ENCODE measurements at places on chromosomes 2 and 18.
A peak's percentile ranks its signal among the peaks of the same experiment; 100 is the strongest.

- no peak for DNase-seq
These were observed 327.6 kb downstream of the RDH14 start for GRCh38 chr2:18232731-18233438.

DNA sequence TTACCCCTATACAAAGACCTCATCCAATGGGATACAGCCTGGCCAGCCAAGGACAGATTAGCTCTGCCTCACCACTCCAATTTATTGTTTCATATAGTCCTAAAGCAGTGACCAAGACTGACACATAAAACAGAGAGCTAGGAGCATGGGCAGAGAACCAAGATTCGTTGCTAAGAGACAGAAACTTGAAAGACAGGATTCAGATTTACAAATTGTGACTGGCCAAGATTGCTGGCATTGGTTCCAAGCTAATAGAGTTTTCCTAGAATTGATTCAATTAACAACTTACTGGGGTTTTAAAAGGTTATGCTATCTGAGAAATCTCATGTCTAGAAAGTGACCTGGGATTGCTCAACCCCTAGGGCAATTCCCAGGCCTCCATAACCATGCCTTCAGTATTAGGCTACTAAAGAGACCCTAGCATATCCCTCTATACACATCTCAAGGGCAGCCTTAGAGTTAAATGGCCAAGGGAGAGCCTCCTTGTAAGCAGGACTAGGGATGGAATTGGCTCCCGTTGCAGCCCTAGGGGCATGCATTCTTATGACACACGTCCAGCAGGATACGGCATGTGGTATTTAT is 75.6 kb downstream of the ICOS start:
- DNase-seq: no peak

DNA sequence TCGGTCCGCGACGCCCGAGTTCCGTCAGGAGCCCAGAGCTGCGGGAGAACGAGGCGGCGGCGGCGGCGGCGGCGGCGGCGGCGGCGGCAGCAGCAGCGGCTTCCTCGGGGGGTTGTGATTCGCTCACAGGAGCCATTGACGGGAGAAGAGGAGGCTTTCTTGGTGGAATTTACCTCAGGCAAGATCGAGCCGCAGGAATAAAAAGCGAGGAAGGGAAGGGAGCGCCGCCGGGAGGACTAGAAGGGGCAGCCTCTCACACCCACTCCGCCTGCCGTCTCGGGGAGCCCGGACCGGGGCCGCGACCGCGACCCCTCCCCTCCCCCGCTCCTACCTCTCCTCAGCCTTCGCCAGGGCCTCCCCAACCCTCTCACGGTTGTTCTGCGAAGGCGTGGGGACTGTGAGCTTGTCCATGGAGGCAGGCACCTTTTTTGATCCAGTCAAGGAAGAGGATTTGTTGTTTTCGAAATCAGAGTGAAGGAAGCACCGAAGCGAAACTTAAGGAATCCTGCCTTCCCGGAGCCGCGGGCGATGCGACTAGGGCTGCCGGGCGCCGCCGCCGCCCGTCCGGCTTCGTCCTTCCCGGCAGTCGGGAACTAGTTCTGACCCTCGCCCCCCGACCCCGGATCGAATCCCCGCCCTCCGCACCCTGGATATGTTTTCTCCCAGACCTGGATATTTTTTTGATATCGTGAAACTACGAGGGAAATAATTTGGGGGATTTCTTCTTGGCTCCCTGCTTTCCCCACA is 506 bp downstream of the BMPR2 start:
- peak; percentile 58 for DNase-seq

- no peak for DNase-seq
These were observed 798.1 kb downstream of the DCDC2C start for GRCh38 chr2:4501525-4501924.

- DNase-seq: no peak
These were observed 138.6 kb upstream of the CHAC2 start for GRCh38 chr2:53629001-53629400.

- DNase-seq: no peak
These were observed 1062.7 kb downstream of the DSC3 start for GRCh38 chr18:29979881-29980280.

DNA sequence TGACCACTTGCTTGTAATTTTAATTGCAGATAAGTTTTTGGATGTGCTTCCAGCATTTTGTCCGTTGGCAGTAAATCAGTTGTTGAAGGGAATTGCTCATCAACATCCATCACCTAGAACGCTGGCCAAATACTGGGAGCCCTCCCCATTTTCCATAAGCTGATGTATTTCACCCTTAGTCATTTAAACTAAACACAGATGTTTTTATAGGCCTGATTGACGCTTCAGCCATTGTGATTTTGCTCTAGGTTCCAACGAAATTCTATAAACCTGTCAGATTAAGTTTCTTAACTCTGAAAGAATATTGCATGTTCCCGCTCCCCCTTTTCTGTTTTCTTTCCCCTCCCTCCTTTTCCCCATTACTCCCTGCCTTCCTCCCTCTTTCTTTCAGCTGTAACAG is 1.0 kb upstream of the RPRM start:
- no peak for DNase-seq

DNA sequence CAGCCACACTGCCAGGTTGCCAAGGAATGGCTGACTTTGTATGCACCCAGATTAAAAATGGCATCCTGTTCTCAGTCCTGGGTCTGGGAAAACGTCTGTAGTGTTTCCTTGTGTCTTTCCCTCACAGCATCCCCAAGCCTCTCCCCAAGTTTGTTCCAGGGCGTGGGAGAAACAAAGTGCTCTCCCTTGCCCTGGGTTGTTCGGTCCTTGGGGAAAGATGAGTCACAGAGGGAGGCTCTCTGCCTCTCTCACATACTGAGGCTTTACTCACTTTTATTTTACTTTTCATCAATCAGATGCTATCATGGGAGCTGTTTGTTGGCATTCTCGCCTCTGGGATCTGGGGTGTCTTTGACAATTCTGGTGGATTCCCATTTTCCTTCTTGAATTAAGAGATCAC is 492.3 kb downstream of the XIRP2 start:
- no peak for DNase-seq

DNA sequence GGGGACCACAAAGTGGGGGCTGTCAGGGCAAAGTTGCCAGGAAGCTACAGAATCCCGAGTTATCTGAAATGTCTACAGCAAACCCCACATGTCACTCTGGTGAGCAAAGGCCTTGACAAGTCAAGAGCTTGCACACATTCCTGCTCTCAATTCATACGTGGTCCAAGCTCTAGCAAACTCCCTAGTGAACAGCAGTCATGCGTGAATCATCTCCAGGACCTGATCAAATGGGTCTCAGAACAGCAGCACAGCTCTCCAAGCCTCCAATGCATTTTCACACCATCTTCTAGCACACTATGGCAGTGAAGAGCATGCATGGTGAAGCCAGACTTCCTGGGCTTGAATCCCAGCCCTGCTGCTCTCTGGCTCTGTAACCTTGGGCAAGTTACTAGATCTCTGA is 68.5 kb downstream of the MYO5B start:
- DNase-seq: no peak

DNA sequence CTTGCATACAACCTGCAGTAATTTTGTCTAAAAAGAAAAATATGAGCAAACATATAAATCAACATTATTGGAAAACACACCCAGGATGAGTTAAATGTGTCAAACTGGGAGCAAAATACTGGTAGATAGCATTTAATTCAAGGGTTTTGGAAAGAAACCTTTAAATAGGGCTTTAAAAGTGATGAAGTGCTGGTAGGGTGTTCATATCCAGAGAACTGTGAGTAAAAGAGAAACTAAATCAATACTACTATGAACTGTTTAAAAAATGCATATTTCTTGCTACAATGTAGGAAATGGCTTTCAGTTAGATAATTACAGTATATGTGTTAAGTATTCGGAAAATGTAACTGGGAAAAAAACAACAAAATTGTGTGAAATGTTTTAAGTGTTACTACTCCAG is 117.8 kb downstream of the ATAD2B start:
- DNase-seq: no peak

DNA sequence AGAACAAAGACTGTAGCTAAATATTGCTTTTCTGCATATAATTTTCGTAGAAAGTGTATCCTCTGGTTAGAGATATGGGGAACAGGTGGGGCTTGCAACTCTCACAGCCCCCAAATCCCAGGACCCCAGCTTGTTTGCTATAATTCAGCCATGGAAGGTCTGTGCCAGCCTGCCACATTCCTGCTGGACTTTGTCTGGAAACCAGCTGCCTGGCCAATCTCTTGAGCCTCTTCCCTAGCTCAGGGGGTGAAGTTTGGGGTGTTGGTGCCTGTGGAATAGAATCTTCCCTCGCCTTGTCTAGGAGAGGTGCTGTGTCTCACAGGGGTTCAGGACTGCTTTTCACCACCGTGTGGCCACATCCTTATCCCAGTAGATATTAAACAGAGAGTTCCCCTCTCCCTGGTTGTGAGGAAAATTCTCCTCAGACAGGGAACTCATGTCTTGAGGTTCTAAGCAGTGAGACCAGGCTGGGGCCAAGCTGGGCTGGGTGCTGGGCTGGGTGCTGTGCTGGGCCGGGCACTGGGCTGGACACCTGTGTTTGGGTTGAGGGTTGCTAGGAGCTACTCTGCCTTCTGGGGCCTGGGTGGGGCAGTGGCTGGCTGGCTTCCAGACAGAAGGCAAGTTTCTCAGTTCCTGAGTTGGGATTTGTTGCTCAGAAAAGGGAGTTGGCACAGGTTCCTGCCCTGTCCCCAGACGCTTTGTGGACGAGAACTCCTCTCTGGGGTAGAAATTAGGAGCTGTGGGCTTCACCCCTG is 12.3 kb downstream of the TOGARAM2 start:
- DNase-seq: no peak

GRCh38 chr2:105841551-105841950 is 96.8 kb downstream of the NCK2 start:
- no peak for DNase-seq

- DNase-seq: no peak
These were observed 216.6 kb downstream of the HNMT start for GRCh38 chr2:138180692-138181386.

DNA sequence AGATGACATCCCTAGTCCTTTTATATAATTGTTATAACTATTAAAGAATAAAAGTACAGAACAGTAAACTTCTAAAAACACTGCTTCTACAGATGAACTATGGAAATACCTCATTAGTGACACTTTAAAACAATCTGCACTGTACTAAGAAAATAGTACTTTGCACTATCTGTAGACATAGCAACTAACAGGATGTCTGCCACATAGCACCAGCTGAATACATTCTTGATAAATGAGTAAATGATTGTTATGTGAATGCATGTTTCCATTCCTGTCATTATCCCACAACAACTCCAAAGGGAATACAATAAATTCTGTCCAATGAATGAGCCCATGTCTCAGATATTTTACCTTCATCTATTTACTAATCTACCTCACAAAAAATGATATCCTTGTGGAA is 115.3 kb upstream of the SLC35G4 start:
- DNase-seq: no peak

DNA sequence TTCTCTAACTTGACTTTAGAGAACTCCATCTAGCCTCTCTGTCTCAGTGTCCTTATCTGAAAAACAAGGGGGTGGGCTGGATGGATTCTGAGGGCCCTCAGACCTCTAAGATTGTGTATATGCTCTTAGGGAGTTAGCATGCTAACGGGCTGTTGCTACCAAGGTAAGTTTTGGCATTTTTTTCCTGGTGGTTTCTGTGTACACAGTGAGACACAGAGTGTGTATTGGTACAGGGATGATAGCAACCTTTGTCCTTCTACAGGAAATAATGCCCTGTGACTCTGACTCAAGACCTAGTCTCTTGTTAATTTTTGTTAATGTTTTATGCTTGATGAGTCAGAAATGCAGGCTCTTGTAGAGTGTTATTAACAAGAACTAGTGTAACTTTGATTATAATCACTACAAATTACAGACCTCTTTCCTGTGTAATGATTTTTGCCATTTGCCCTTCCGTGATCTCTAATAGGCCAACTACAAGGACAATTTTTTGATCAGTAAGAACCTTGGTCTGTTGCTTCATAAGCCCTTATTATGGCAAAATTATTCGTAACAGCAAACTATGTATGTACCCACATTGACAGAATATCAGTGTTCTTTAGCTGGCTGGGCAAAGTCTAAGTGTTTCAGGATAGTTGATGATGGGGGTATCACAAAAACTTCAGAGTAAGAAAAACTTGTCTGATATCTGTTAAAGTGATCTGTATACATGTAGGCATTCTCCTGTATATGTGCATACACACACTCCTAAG is 89.7 kb downstream of the SPTBN1 start:
- no peak for DNase-seq

DNA sequence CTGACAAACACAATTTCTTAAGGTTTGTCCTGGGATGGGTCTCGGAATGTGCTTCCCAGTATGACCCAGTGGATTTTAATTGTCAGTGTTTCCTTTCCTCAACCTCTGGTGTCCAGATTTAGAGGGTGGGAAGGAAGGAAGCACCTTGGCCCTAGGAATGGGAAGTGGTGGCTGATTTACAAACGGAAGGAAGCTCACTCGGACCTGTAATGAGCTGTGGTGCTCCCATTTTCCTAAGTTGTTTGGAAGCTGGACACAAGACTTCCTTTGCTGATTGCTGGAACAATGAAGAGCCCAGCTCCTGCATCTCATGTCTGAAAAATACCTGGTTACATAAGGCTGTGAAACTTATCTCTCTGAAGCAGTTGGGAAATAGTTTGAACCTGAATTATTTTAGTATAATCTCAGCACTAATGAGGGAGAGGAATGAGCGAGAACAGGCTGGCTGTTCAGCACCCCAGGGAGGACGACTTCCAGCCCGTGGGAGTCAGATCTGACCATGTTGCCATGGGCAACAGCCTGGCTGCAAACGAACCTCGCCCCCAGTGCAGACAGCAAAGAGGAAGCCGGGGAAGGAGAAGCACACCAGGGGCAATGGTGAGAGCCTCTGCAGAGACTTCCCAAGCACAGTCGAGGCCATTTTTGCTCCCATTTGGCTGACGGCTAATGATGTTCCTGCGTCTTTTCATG is 74.4 kb upstream of the ASB18 start:
- no peak for DNase-seq

DNA sequence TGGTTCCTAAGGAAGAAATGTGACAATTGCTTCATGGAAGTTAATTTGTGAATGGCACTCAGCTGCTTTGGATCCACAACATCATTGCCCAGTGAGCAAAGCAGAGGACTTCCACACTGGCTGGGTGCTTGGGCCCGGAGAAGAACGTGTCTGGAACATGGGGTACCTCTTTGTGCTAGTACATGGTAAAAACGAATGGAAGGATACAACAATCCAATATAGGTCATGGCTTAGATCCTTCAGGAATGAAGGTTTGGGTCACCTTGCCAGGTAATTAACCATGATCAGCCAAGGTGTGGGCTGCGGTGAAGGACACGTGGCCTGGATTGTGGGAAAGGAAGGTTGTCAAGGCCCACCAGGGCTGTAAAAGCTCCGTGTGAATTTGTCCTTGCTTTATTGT is 245.9 kb upstream of the HS6ST1 start:
- DNase-seq: no peak

DNA sequence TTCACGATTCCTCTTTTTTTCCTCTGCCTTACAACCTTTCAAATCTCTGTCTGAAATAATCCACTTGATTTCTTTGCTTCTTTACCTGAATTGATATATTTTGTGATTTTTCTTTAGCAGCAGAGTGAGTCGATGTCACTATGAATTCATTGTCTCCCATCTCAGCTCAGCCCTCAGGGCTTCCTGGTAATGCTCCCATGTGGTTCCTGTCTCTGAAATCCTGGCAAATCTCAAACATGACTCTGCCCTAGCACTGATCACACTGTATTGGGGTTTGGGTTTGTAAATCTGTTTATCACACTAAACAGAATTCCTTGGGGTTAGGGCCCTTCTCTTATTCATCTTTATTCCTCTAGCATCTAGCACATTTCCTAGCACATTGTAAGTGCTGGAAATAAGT is 43.0 kb upstream of the MSTN start:
- DNase-seq: no peak

GRCh38 chr18:34844732-34845459 is 134.8 kb downstream of the DTNA start:
- no peak for DNase-seq

GRCh38 chr2:149143734-149144133 is 105.2 kb downstream of the LYPD6B start:
- no peak for DNase-seq
